NCI-H1930 (cell line): ENCODE measurements at places on chromosomes 7 and 10.
A peak's percentile ranks its signal among the peaks of the same experiment; 100 is the strongest.

DNA sequence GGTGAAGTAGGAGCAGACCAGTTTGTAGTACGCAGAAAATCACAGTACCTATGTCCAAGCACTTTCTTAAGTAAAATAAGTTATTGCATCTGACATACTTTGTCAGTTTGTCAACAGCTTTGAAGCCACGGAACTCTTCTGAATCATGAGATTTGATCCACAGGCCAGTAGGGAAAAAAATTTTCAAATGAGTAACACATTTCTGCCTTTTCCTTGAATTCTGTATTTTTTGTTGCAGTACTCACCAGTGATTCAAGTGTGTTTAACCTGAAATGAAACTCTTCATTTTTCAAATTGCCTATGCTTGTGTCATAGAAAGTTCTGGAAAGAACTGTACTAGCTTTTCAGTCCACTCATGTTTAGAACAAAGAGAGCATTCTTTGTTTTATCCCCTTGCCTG is 337.7 kb downstream of the GATA3 start:
- no peak for DNase-seq

GRCh38 chr10:22365233-22365632 is 19.9 kb downstream of the SPAG6 start:
- no peak for DNase-seq

DNA sequence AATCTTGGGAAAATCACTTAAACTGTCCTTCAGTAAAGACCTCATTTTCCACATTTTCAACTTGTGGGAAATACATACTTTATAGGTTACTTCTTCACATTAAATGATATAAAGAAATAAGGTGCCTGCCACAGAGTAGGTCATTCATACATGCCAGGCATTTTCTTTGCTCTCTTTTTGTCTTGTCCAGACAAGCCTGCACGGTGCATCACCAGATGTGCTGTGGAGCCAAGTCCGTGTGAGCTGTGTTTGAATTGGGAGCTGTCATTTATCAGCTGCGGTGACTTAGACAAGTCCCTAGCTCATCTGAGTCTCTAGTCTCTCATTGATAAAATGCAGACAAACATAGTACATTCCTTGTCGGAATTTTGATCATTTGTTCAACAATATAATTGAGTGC is 432.9 kb downstream of the SORCS3 start:
- DNase-seq: no peak

- no peak for DNase-seq
Measured at GRCh38 chr7:24939416-24939815, 40.6 kb downstream of the OSBPL3 start.

DNA sequence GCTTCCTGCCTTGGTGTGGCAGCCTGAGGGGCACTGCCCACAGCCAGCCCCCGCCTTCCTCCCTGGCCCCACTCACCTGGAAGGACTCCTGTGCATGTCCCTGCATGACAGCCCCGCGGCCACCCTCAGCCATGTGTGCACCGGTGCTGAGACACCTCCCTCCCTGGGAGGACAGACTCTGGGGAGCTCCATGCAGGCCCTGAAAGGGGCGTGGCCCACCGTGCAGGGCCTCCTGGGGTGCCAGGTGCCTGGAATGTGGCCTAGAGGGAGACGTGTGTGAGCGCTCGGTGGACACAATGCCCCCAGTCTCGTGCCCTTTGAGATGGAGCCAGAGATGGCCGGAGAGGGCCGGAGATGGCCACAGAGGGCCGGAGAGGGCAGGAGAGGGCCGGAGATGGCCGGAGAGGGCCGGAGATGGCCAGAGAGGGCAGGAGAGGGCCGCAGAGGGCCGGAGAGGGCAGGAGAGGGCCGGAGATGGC is 59.1 kb upstream of the PPP2R2D start:
- DNase-seq: no peak

DNA sequence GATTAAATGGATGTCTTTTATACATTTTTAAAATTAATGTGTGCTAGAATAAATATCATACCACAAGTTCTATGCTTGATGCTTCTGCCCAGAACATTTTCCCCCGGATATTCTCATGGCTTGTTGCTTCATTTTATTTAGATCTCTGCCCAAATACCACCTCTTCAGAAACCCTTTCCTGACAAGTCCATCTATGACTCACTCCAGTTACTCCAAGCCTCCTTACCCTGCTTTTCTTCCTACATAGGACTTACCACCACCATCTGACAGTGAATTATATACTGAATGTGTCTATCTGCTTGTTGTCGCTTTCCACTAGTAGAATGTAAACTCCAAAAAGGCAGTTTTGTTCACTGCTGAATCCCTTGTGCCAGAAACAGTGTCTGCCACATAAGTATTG is 19.1 kb upstream of the ERVW-1 start:
- no peak for DNase-seq

DNA sequence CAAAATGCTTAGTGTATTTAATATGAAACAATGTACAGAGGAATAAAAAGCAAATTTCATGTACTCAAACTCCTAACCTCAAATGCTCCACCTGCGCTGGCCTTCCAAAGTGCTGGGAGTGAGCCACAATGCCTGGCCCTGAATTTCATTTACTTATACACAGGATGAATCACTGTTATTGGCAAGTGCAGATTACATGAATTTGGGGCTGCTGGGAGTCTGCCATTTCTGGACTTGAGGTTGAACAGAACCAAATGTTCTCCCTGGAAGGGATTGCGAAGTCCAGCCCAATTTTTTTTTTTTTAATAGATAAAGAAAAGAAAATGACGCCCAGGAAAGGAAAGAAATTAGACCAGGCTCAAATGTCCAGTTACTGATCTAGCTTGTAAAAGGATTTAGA is 6.8 kb upstream of the CSTF2T start:
- DNase-seq: no peak

DNA sequence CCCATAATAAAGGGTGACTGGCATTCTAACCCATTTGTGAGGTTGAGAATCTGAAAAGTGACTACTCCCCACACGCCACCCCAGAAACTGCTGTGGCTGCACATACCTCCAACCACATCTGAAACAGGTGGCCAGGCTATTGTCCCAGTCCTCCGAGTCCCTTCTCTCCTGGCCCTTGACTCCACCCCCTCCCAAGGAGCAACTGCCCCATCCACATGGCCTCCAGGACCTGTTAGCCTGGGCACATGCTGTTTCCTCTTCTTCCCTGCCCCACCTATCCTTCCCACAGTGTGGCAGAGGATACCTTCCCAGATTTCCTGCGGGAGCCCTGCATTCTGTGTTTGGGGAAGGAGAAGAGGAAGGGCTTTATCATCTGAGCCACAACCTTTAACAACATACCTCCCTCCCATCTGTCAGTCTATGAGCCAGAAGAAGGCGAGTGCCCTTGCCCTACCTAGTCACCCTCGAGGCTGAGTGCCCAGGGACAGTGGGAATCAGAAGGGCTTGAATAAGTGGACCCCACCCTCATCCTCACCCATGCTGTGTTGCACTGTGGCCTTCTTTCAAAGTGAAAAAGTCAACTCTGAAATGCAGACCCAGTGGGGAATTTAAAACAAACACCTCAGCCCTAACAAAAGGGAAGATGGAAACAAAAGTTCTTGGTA is 11.9 kb downstream of the STEAP1B start:
- no peak for DNase-seq

- DNase-seq: no peak
Measured at GRCh38 chr7:151623766-151624165, 104.1 kb upstream of the RHEB start.

DNA sequence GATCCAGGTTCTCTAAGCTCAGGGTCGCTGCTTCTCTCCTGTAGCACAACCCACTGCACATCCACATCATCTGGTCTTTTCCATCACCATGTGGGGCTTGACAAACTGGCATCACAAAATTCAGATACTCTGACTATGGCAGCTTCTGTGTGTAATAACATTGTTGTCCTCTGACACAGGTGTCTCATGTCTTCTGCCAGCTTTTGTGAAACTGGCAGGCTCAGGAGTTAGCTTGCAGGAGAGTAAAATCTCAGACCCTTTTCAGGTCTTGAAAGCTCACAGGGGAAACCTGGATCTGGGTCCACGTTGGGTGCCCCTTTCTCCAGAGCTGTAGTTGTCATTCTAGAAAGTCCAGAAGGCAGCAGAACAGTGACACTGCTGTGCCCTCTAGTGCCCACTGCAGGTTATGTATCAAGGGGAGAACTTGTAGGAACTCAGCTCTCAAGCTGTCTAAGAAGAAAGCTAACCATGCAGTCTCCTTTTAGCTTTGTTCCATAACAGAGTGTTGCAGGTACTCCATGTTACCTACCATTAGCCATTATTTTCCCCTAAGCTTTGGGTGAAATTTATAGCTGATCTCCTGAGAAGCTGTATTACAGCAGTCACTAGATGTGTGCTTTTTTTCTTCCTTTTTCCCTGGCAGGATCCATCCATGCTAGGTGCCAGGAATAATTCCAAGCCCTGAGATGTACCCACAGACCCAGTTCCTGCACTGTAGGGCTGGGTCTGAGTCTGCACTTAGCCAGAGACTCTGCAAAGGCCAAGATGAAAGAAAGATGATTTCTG is 102.7 kb downstream of the ZNF248 start:
- DNase-seq: no peak

DNA sequence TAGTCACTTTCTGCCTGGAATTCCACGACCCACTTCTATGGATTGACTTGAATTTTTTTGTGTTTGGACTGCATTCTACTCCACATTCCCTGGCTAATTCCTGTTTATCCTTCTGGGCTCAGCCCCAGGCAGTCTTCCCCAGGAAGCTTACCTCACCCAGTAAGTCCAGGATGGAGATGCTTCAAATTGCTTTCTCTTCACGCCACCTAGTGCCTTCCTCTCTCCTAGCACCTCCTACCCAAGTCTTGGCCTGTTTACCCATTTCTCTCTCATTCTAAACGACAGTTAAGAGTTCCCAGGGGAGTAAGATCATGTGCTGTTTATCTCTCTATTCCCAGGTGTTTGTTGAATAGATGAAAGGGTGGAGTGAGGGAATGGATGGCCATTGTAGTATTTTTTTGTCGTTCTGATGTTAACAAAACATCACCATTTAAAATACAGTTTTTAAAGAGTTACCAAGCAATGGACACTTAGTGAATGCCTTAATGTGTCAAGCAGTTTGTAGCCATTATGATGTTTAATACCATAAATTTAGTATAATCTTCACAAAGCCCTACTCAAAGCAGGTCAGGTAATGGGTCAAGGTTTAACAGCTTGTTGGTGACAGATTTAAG is 45.5 kb upstream of the TARP start:
- peak; percentile 40 for DNase-seq

GRCh38 chr10:43076876-43077420 is at the start of gene RET:
Gene RET, plus strand, starts transcription at chr10:43077069. Its CDS starts 190 bp downstream, at chr10:43077259.
- no peak for DNase-seq

DNA sequence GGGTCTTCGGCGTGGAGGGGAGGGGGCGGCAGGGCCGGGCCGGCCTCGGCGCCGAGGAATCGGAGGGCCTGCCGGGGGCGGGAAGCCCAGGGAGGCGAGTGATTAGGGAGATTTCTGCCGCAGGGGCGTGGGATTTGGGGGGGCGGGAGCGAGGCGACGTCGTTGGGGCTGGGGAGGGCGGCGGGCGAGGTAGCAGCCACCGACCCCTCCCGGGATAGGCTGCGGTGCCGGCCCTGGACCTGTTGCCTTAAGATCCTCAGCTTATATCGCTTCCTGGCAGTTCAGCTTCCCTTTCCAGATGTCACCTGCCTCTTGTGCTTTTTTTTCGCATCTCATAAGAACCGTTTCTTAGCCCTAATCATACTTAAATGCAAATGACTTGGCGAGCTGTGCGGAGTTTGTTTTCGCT is 655 bp downstream of the LMTK2 start:
- peak; percentile 4 for DNase-seq

GRCh38 chr10:5970527-5970926 is 6.8 kb downstream of the IL15RA start:
- DNase-seq: no peak

DNA sequence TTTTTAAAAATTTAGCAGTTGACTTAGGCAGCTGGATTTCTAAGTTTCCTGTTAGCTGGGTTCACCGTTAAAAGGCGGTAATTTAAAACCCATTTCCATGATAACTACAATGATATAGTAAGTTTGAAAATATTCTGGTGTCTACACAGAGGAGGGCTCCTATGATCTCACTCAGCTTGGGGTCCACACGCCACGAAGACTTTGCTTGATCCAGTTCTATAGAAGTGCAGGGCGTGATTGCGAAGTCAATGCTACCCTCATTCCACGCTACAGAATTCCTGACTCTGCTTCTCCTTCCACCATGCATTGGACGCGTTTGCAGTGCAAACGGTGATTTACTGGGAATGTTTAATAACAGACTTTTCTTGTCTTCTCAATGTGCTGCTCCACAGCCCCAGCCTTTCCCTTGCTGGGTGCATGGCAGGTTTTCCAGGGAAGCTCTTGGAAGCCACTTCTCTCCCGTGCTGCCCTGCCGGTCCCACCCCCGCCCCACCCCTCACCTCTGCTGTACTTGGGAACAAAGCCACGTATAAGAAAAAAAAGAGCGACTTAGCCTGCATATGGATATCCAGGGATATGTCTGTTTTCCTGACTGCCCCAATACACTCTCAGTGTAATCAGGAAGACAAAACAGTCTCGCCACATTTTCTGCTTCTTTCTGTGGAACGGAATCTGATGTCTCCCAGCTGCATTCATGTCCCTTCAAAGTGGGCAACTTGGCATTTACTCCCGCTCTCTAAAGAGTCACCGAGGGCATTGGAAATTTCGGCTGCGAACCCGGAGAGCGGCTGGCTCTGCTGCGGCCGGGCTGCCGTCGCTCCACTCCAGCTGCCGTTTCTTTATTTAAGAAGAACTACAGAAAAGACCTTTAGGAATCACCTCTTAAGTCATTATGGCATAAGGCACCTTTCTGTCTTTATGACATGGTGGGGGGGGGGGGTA is 434.4 kb upstream of the MGMT start:
- no peak for DNase-seq

DNA sequence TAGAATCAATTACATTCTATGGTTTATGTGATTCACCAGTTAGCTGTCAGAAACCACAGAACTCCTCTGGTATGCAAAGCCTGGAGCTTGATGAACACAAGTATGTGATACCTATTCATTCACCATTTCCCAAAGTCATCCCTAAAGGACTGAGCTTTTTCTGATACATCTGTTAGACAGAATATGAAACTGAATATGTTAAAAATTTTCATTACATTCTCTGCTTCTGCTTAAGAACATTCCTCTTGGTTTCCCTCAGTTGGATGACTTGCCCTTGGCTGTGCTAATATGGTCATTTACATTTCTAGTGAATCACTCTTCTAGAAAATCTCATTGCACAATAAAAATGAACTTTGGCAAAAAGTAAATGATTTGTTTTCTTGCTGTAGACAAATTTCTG is 10.8 kb upstream of the PON1 start:
- no peak for DNase-seq

DNA sequence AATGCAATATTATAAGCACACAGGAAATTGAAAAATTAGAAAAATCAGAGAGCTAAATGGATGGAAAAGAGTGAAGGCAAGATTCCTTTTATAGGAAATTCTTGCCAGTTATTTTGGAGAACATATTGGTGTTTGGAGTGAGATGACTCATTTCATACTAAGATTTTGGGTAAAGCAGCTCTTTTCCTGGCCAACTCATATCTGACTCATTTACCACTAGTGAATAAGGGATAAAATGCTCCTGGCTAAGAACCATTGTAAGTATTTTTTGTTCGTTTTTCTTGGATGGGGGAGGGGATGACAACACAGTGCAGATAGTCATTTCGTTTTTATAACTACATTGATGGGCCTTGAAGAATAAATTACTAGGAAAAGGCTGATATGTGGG is 139.3 kb downstream of the TWIST1 start:
- no peak for DNase-seq
